Stimulated activated CD4-positive, alpha-beta T cell treated with anti-CD3 and anti-CD28 coated beads, TNF-alpha, amount 100 ng/mL, for 1 hour (primary cell): ENCODE measurements at places on chromosomes 6 and 20.

- DNase-seq = no peak
Measured at GRCh38 chr6:1322156-1322555, 10.3 kb downstream of the FOXQ1 start.

- DNase-seq = no peak
Measured at GRCh38 chr20:19463597-19463996, 251.2 kb downstream of the SLC24A3 start.

DNA sequence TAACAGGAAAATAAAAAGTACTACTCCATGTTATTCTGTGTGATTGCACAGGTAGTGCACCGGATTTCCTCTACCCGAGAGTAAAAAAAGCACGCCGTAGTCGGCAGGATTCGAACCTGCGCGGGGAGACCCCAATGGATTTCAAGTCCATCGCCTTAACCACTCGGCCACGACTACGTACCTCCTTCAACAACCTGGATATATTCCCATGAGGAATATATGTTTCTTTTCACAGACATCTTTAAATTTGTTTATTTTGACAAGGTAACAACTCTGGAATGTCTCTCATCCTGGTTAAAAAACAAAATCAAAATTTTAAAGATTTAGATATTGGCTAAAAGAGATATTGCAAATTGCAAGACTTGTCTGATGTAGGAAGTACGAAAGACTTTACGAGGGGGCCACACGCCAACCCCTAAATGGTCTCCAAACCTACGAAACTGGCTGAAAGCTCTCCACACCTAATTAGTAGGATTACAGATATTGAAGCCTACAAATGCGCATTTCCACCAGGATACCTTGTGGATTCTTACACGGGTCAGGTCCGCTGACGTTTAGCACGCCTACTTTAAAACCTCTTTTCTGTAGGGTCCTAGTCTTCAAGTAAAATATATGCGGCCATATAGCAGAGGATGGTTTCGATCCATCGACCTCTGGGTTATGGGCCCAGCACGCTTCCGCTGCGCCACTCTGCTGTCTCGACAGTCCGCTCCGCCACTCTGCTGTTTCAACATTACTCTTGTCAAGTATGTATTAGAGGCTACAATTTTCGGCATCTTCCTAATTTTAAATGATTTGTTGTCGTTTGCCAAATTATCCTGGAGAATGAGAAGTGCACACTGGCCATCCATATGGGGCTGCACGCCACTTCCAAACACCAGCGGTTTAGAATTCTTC, 52.2 kb upstream of the BTN3A2 start:
- DNase-seq = peak; percentile 60

DNA sequence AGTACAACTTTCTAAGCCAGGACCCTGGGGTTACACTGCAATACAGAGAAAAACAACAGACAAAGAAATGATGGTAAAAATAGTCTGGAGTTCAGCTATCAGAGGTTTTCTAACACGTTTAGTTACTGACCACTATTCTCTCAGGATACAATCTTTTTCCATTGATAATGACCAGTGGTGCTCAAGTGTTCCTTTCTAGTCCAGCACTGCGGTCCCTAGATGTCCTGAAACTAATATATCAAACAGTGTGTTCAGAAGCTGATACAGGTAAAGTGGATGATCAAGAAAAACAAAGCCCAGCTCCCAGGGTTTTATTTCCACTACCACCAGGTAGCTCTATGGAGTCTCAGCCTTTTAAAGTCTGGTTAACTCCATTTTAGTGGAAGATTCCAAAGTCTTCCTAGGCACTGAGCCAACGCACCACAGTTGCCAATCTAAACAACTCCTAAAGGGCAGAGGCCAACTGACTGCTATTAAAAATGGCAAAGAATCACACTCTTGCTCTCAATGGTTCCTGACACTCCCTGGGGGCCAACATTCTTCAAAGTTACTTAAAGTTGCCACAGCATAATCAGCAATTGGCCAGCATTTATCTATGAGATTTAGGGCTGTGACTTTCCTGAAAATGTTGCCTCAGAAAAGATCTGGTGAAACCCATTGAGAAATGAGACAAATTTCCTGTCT, 38.2 kb downstream of the DZANK1 start:
- DNase-seq = no peak

DNA sequence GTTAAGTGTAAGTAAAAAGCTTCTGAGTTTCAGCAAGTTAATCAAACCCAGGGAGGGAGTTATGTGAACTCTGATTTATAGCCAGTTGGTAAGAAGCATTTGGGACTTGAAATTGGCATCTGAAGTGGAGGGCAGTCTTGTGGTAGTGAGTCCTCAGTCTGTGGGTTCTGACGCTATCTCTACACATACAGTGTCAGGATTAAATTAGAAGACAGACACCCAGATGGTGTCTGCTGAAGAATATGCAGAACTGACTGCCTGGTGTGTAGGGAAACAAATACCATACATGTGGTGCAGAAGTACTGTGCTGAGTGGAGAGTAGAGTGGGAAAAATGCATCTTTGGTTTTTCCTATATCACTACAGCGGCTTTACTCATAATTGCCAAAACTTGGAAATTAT, 43.5 kb upstream of the PLN start:
- no peak for DNase-seq

DNA sequence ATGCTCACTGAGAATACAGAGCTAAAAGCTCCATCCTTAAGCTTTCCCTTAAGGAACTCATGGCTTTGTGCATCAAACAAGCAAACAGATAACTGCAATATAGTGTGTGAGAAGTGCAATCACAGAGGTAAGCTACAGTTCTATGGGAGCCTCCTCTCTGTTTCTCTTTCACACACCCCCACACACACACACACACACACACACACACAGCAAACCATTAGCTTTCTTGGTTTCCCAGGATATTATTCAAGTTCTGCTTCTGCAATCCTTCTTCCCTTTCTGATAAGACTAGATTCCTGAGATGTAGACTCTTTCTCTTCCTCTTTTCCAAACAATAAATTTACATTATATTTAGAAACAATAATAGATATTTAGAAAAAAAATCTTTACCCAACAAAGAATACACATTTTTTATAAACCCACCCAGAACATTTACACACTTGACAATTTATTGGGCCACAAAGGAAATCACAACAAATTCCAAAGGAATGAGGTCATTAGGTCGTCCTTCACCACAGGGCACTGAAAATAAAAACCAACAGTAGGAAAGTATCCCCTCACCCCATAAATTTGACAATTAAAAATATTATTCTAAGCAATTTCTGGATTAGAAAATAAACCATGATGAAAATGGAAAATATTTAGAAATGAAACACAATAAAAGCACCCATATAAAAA, 9.3 kb upstream of the GFOD1 start:
- no peak for DNase-seq

GRCh38 chr20:61819921-61820825, 245.5 kb downstream of the TAF4 start:
- no peak for DNase-seq

DNA sequence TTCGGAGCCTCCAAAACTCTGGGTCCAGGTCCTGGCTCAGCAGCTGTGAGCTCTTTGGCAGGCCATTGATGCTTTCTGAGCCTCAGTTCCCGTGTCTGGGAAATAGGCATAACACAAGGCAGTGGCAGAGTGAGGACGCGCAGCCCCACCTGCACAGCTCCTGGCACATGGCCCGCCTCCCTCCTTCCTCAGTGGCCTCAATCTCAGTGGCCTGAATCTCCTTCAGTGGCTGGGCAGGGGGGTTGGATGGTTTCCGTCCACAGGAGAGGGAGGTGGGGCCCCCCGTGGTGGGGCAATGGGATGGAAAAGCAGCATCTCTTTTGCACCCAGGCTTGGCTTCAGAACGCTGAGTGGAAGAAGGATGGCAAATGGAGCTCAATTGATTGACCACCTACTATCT, 5.1 kb downstream of the RSPO4 start:
- DNase-seq = no peak

- no peak for DNase-seq
Measured at GRCh38 chr6:16301511-16301910, 63.1 kb downstream of the GMPR start.

GRCh38 chr6:15280028-15280427, 34.2 kb downstream of the JARID2 start:
- DNase-seq = no peak

GRCh38 chr20:611843-612185, 1.7 kb upstream of the TCF15 start:
- DNase-seq = no peak

GRCh38 chr20:39004508-39004907, 42.4 kb downstream of the DHX35 start:
- no peak for DNase-seq

DNA sequence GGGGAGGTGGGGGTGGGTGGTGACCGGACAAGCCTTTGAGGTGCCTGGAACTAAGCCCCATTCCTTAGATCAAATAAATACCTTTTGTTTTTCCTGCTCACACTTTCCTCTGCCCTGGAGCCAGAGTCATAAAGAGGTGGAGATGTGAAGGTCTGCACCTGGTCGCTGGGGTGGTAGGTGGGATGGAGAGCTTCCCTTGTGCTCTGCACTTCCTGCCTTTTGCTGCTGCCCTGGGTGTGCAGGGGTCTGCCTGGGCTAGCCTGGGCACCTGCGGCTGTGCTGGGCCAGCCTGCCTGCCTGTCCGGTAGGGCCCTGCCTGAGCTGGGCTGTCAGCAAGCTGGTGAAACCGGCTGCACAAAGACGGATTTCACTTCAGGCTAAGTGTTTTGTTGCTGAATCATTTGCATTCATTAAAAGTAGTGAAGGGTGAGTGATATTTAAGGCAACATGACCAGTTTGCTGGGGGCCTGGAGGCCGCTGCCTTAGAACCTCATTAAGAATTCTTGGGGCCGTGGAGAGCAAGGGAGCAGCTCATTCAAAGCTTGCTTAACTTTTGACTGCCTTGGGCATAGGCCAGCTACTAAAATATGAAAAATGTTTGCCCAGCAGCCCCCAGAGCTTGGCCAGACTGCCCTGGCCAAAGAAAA, 20.5 kb downstream of the PTK7 start:
- DNase-seq = no peak

- no peak for DNase-seq
Measured at GRCh38 chr6:133555685-133556084, 314.5 kb downstream of the EYA4 start.

GRCh38 chr20:54661880-54662465, 186.6 kb downstream of the DOK5 start:
- DNase-seq = no peak

DNA sequence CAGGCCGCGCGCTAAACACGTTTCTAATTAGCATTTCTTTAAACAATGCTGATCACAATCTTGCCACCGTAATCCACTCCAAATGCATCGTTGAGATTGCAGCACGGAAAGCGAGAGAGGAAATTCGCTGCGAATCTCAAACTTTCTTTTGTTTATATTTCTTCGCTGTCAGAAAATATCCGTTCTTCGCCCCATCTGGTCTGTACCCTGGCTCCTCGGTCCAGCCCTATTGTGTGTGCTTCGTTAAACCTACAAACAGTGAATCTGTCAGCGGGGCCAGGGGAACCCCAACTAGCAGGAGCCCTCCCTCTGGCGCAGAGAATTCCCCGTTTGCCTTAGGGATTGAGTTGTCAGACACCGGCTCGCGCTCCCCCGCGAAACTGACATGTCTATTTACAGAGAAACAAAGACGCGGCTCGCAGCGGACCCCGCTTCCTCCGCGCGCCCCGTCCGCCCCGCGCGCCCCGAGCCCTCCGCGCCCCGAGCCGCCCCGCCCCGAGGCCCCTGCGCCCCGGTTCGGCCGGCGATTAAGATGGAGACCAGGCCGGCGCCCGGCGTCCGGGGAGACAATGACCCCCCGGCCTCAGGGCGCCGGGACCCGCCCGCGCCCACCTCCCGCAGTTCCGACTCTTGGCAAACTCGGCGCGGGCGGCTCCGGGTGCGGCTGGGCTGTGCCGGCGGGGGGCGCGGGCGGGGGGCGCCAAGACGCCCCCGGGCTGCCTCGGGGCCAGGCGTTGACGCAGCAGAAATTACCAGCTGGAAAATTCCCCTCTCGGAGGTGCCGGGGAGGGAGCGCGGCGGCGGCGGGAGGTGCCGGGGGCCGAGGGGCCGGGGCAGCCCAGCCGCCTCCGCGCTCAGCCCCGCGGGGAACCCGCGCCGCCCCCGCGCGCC, 874 bp downstream of the ZBTB46 start:
- no peak for DNase-seq
